ENCODE measurements at places on chromosomes 11 and 22.

- no peak for DNase-seq
These were observed 62.2 kb downstream of the PARVA start for GRCh38 chr11:12439615-12440014.

DNA sequence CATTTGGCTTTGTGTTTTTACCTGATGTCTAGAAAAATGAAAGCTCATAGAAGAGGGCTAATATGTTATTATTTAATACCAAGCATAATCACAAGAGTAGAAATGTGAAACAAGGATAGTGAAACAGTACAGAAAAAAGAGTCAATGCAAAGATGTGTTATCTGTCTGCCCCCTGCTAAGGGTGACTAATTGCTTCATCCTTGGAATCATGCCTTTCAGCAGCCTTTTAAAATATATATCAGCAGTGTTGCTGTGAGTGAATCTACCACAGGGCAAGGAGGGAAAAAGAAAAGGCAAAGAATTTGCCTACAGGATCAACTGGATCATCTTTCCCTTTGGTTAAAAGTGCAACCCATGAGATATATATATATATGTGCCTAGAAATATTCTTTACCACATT is 867.2 kb upstream of the RAG2 start:
- DNase-seq, result no peak

DNA sequence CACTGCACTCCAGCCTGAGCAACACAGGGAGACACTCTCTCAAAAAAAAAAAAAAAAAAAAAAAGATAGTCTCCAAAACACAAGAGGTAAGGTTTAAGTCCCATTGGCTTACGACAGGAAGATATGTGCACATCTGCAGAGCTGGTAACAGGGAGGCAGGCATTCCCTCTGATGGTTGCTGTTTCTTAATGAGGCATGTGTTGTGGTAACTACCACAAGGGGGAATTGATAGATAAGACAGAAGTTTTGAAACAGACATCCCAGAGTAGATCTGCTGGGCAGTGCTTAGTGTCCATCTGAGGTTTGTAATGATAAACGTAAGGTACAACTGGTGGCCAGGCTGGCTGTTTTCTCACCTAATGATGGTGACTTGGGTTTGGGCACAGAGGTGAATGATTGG is 4.7 kb downstream of the EIF1AD start:
- no peak for DNase-seq

DNA sequence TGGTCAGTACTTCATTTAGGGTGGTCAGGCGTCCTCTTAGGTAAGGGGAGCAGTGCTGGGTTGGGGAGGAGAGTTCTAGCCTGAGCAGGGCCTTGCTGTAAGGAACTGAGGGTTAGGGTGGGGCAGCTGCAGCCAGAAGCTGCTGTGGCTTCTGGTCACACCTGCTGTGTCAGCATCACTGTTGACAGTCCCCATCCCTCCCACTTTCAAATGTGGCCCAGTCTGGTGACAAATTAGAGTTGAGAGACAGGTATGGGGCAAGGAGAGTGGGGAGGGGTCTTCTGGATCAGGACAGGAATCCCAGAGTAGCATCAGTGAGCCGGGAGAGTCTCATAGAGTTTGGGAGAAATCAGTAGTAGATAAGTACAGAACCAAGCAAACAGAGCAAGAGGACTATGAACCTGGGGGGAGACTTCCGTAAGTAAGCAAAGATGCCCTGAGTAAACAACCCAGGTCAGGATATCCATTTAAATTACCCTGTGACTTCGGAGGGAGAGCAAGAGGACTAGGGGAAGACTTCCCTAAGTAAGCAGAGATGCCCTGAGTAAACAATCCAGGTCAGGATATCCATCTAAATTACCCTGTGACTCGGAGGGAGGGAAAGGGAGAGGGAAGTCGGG is 53.7 kb downstream of the PPP6R2 start:
- DNase-seq, result no peak

GRCh38 chr11:78783301-78783700 is 208.6 kb upstream of the NARS2 start:
- no peak for DNase-seq

DNA sequence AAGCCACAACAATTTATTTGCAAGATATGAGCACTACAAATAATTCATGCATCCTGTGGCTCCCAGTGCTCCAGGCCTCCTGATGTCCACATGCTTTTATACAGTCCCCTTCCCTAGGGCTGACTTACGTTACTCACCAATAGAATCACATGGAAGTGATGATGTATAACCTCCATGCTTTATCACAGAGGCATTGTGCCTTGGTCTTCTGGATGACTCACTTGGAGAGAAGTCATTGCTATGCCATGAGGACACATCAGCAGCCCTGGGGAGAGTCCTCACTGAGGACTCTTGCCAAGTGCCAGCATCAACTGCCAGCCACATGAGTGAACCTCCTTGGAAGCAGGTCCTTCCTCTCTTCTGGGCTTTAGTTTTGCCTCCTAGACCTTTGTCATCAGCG is 22.0 kb upstream of the IGSF9B start:
- DNase-seq, result no peak

GRCh38 chr22:23120415-23120899 is 21.3 kb downstream of the RSPH14 start:
- DNase-seq, result no peak

Measured in C1 segment of cervical spinal cord (tissue), 14 donors.